ENCODE measurements at places on chromosomes 6 and 20.

DNA sequence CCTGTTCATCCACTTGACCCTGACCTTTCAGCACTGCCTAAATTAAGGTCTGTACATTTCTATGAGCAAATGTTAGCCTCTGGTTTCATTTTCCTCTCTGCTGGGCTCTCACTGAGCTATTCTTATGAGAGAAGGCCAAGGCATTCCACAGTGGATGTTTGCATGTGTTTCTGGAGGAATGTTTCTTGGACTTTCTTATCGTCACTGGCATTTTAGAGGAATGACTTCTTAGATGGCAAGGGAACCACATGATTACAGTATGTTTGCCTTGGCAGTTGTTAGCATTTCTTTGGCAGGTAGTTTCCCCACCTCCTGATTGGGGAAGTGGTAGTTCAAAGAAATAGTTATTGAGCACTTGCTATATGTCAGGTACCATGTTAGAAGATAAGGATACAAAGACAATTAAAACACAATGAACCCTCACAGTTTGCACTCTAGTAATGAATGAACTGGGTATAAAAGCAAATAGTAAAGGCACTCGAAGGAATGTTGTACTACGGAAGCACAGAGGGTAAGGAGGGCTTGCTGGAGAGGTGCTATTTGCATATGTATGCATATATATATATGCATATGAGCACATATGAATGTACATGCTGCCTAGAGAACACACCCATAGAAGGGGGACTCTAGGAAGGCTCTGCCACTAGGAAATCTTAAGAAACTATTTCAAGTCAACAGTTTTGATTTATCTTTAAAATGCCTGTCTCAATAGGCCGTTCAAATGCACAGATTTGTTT is 307.4 kb downstream of the EYA4 start:
- DNase-seq, result no peak

DNA sequence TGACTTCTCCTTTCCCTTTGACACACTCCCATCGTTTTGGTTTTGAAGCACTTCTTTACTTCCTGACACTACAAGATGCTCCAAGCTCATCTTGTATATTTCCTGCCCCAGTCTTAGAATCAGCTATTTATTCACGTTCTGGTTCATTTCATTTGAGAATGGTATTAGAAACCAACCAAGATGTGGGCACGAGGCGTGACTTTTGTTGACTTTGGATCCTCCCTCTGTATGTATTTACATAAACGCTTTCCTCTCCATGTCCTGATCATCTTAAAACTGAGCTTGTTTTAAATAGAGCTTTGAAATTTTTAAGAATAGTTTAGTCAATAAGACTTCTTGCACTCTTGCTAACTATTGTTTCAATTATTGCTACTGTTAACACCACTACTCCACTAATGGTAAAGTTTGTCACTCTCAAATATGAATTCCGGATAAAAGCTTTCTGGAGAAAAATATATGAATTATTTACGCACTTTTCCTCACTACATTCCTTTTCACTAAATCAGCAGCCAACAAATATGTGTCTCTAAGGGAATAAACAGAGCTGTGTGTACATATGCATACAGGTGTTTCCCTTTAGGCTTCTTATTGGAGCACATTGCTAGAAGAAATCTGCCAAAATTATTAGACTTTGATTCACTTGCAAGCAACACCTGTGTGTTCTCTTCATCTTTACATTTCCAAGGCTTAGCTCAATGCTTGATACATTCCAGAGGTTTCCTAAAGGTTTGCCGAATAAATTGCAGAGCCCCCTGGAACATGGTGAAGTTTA is 77.3 kb upstream of the TMEM244 start:
- DNase-seq, result no peak

- no peak for DNase-seq
These were observed 157.0 kb downstream of the SCML4 start for GRCh38 chr6:107666981-107667601.

- no peak for DNase-seq
These were observed 14.7 kb upstream of the PSMF1 start for GRCh38 chr20:1103751-1104150.
